ENCODE measurements at places on chromosomes 5 and 9. TPM values are rescaled to one million over a fixed set of nuclear protein-coding genes. Genes with fewer than 3 reads are reported as not detected.
A peak's percentile ranks its signal among the peaks of the same experiment; 100 is the strongest.

The ANKRD20A1 gene
- 0.64 TPM for total RNA-seq

The PKN3 gene
- total RNA-seq = 8.2 TPM

The PRRT1B gene
- not detected for total RNA-seq

The AMBP gene
- not detected for total RNA-seq

The JADE2 gene
- 93.8 TPM for total RNA-seq

DNA sequence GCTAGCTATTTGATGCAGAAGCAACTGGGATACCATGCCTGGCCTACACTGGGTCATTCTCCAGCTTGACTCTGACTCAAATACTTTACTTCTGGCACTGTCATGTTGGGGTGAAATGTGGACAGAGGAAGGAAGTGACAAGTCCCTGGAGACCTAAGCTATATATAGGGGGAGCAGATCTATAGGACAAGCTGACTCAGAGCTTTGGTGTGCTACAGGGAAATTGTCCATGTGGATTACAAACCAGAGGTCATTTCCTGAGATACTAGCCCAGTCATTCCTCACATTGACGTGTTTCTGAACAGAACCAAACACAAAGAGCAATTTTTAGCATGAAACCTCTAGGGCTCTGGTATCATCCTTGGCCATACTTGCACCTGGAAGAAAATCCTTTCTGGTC is 531.6 kb upstream of the CLINT1 start:
- no peak for DNase-seq
- H3K4me1 ChIP-seq = no peaks in the 10 kb centered on the region
- no peaks in the 10 kb centered on the region for H3K36me3 ChIP-seq
- no peak overlapping the region for H3K4me3 ChIP-seq

DNA sequence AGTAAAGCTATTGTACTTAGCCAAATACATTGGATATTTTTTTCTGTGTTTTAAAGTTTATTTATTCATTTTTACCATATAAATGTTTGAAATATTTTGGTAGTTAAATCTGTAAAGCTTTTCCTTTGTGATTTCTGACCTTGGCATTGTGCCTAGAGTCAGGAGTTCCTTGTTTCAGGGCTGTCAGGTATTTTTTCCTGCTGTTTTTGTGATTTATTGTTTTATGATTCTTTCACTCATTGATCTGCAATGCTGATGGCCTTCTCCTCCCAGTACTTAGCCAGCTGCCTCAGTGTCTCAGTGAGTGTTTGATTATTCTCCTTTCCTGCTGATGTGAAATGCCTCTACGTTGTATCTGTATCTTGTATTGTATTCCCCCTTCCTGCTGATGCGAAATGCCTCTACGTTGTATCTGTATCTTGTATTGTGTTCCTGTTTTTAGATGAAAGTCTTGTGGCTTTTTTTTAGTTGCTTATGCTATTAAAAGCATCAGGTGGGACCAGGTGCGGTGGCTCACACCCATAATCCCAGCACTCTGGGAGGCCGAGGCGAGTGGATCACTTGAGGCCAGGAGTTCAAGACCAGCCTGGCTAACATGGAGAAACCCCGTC is 61.0 kb downstream of the EHMT1 start:
- no peaks in the 10 kb centered on the region for H3K27me3 ChIP-seq
- no peak for DNase-seq
- peaks cover 16% of the 10 kb centered on the region for H3K4me1 ChIP-seq
- peaks cover 6% of the 10 kb centered on the region for H3K36me3 ChIP-seq
- H3K4me3 ChIP-seq = no peak overlapping the region

DNA sequence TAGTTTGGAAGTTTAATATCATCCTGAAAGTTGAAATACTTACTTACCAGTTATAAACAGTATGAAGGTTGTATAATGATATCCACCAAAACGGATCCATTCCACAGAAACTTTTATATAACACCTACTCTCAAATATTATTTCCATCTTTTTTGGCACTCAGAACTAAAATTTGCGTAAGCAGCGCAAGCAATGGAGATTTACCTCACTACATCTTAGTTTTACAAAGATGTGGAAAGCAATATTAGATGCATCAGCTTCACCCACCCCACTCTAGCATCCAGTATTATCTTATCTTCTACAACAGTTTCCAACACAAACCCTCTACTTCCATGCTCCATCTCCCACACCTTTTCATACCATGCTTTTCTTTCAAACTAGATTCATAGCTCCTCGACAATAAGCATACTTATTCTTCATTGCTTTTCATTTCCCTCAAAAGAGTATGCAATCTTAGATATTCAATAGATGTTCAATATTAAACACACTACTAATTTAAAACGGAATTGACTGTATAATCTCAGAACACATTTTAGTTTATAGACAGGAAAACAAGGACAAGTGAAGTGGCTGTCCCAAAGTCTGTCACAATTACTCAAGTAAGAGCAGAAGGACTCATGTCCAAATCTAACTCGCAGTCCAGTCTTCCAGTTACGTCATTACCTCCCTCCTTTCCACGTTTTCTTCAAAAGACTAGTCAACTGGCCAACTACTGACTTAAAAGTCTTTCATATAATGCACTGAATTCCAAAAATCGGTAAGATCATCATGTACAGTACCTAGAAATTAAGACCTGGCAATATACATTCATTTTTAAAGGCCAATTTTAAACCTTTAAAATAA is 2.2 kb downstream of the PPP2CA start:
- peak overlapping the region; percentile 100 for H3K27ac ChIP-seq
- DNase-seq = no peak
- H3K4me1 ChIP-seq = peaks cover 63% of the 10 kb centered on the region
- H3K36me3 ChIP-seq = peaks cover 50% of the 10 kb centered on the region
- H3K27me3 ChIP-seq = no peaks in the 10 kb centered on the region

DNA sequence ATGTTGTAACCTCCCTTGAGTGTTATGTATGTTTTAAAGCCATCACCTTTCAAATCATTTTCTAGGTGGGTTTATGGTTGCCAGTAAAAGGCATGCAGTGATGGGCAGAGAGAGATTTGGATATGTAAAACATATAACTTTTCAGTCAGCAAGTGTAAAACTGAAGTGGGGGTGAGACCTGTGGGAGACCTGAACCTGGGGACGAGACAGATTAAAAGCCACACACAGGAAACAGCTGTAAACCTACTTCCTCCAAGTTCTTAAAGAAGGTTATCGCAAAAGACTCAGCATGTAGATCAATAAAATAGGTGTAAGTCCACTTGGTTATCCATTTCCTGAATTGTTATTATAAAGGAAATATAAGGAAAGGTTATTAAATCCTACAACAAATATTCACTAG is 76.6 kb downstream of the YIPF5 start:
- DNase-seq = no peak
- H3K36me3 ChIP-seq = no peaks in the 10 kb centered on the region
- no peaks in the 10 kb centered on the region for H3K27me3 ChIP-seq

- H3K27me3 ChIP-seq = no peaks in the 10 kb centered on the region
- peaks cover 11% of the 10 kb centered on the region for H3K36me3 ChIP-seq
- no peak overlapping the region for H3K4me3 ChIP-seq
- H3K4me1 ChIP-seq = peaks cover 3% of the 10 kb centered on the region
Measured at GRCh38 chr5:131196331-131196730, 25.6 kb downstream of the LYRM7 start.

DNA sequence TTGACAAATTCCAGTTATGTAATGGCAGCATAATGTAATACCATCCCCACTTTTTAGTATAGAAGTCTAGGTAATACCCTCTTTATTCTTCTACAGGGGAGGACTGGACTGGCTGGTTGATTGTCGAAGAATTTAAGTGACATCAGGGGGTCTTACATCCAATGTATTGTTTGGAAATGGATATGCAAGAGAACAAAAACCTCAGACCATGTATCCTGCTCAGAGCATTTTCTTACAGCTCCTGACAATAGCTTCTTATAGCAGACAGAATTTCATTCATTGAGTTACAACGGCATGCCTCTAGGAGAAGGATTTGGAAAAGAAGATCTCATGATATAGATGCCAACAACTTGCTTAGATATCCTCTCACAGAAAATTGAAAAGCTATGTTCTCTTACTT is 2032.3 kb downstream of the EFNA5 start:
- no peaks in the 10 kb centered on the region for H3K27me3 ChIP-seq
- H3K36me3 ChIP-seq = no peaks in the 10 kb centered on the region
- H3K27ac ChIP-seq = no peak overlapping the region
- no peak for DNase-seq

GRCh38 chr5:149423049-149423793 is 44.1 kb upstream of the IL17B start:
- no peaks in the 10 kb centered on the region for H3K27me3 ChIP-seq
- no peak overlapping the region for H3K27ac ChIP-seq
- DNase-seq = no peak
- peaks cover 12% of the 10 kb centered on the region for H3K4me1 ChIP-seq
- no peaks in the 10 kb centered on the region for H3K36me3 ChIP-seq

DNA sequence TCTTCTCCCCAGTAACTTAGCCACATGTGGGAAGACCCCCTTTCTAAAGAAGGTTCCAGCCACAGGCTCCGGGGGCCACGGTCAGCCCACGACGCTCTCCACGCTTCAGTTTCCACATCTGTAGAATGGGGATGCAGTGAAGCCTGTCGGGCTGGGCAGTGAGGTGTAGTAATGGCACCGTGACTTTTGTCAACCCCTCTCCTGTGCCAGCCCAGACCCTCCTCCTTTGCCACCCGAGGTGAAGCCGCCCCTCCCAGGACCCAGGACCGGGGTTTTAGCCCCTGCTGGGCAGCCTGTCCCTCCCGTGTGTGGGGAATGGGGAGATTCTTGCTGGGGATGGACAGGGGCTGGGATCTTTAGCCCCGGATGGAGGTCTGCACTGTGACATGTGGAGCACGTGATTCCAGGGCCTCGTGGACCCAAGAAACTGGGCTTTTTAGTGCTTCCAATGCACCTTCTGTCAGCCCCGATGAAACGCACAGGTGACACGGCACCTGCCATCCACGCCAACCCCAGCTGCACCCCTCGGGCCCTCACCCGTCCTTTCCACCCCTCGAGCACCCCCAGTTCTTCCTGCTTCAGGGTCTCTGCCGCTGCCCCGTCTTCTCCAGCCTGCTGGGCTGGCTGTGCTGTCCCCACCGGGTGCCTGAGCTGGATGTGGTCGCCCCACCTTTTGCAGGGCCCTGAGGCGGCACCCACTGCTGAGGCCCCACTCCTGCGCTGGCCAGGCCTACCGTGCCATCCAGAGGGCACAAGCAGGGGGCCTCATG is 13.4 kb upstream of the RNU6ATAC start:
- peaks cover 28% of the 10 kb centered on the region for H3K4me1 ChIP-seq
- H3K4me3 ChIP-seq = no peak overlapping the region
- H3K27ac ChIP-seq = no peak overlapping the region
- DNase-seq = no peak
- H3K36me3 ChIP-seq = peaks cover 3% of the 10 kb centered on the region

GRCh38 chr5:113084402-113085083 is 107.9 kb downstream of the DCP2 start:
- no peak for DNase-seq
- H3K36me3 ChIP-seq = no peaks in the 10 kb centered on the region
- no peak overlapping the region for H3K4me3 ChIP-seq
- H3K27me3 ChIP-seq = no peaks in the 10 kb centered on the region
- H3K4me1 ChIP-seq = no peaks in the 10 kb centered on the region
- no peak overlapping the region for H3K27ac ChIP-seq

- no peak for DNase-seq
- H3K27ac ChIP-seq = no peak overlapping the region
- H3K36me3 ChIP-seq = no peaks in the 10 kb centered on the region
- no peaks in the 10 kb centered on the region for H3K4me1 ChIP-seq
- no peak overlapping the region for H3K4me3 ChIP-seq
- peaks cover 7% of the 10 kb centered on the region for H3K27me3 ChIP-seq
Measured at GRCh38 chr9:68597362-68597997, 56.8 kb upstream of the TMEM252 start.
